ENCODE measurements at places on chromosomes 2 and 18.

DNA sequence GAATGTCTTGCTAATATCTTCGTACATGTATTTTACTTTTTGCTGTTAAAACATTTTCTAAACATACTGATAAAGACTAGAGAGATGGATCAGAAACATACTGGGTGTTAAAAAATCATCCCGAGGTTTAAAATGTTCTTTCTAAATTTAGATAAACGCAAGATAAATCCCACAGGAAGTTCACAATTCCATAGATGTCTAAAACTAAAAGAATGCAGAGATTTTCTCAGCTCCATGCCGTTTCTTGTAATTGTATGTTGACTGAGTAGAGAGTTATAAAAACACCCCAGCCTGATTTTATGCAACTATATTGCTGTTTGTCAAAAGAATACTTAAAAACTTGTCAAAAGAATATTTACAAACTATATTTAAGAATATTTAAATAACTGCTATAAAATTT lies 455.7 kb downstream of the ARHGAP15 start:
- no peak for DNase-seq

- DNase-seq: no peak
Observed at GRCh38 chr2:83971547-83971946, 487.5 kb downstream of the SUCLG1 start.

DNA sequence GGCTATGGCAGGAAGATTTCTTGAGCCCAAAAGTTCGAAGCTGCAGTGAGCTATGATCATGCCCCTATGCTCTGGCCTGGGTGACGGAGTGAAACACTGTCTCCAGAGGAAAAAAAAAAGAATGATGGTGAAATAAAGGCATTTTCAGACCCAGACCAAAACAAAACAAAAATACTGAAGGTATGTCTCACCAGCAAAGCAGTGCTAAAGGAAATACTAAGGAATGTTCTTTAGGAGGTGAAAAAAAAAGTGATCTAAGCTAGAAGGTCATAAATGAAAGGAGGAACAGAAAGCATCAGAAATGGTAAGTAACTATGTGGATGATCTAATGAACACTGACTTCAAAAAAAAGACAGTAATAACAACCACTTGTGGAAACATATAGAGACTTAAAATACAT lies 18.7 kb downstream of the SS18 start:
- no peak for DNase-seq

DNA sequence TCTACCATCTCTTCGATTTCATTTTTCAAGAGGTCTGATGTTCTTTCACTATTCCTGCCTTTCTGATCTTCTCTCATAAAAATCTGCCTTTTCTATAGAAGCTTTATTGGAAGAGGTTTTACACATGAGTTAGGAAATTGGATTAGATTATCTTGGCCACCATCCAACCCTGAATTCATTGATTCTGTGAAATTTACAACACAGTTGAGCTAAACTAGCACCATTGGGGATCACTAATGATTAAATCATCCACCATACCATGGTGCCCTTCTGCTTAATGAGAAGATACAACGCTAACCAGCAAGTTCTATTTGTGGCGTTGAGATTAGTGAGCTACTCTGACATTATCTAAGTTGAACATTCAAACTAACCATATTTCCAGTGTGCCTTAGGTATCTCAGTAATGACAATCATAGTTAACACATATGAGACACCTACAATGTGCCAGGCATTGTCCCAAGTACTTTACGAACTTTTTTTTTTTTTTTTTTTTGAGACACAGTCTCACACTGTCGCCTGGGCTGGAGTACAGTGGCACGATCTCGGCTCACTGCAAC lies 17.3 kb upstream of the LBH start:
- DNase-seq: no peak

DNA sequence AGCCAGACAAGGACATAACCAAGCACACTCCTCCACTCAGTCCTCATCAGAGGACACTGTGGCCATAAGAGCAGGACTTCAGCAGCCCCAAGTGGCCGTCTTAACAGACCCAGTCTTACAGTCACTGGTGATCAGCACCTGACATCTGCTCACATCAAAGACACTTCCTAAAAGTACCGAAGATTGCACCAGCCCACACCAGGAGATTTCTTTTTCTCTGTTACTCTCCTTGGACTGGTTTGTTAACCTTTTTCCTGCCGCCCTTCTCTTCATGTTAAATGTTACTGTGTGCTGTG lies 44.1 kb downstream of the MRPS5 start:
- DNase-seq: no peak

Data from ureter (tissue), 1 donor.